Naive thymus-derived CD4-positive, alpha-beta T cell (primary cell): ENCODE measurements at places on chromosomes 6 and 20.
A peak's percentile ranks its signal among the peaks of the same experiment; 100 is the strongest.

GRCh38 chr6:166496460-166496859 lies 90.0 kb downstream of the RAMACL start:
- DNase-seq = no peak
- no peaks in the 10 kb centered on the region for H3K27me3 ChIP-seq
- no peaks in the 10 kb centered on the region for H3K4me1 ChIP-seq
- peaks cover 8% of the 10 kb centered on the region for H3K36me3 ChIP-seq
- H3K27ac ChIP-seq = no peak overlapping the region

GRCh38 chr20:64116016-64116415 lies 8.7 kb upstream of the NPBWR2 start:
- no peaks in the 10 kb centered on the region for H3K36me3 ChIP-seq
- no peak overlapping the region for H3K27ac ChIP-seq
- H3K4me3 ChIP-seq = no peak overlapping the region
- no peaks in the 10 kb centered on the region for H3K27me3 ChIP-seq
- peaks cover 9% of the 10 kb centered on the region for H3K4me1 ChIP-seq

- H3K4me1 ChIP-seq = peaks cover 48% of the 10 kb centered on the region
- peak overlapping the region; percentile 75 for H3K27ac ChIP-seq
- no peaks in the 10 kb centered on the region for H3K36me3 ChIP-seq
- DNase-seq = no peak
- H3K27me3 ChIP-seq = no peaks in the 10 kb centered on the region
- H3K4me3 ChIP-seq = no peak overlapping the region
Measured at GRCh38 chr6:34674268-34674639, 22.3 kb downstream of the ILRUN start.

GRCh38 chr20:36454698-36455427 lies 86.5 kb upstream of the MYL9 start:
- H3K4me1 ChIP-seq = no peaks in the 10 kb centered on the region
- H3K4me3 ChIP-seq = no peak overlapping the region
- H3K27ac ChIP-seq = no peak overlapping the region
- no peaks in the 10 kb centered on the region for H3K27me3 ChIP-seq
- no peaks in the 10 kb centered on the region for H3K36me3 ChIP-seq

- H3K27ac ChIP-seq = no peak overlapping the region
- no peaks in the 10 kb centered on the region for H3K27me3 ChIP-seq
- peaks cover 9% of the 10 kb centered on the region for H3K4me1 ChIP-seq
- DNase-seq = no peak
- H3K36me3 ChIP-seq = no peaks in the 10 kb centered on the region
Measured at GRCh38 chr6:85684133-85684808, 41.6 kb upstream of the SYNCRIP start.

DNA sequence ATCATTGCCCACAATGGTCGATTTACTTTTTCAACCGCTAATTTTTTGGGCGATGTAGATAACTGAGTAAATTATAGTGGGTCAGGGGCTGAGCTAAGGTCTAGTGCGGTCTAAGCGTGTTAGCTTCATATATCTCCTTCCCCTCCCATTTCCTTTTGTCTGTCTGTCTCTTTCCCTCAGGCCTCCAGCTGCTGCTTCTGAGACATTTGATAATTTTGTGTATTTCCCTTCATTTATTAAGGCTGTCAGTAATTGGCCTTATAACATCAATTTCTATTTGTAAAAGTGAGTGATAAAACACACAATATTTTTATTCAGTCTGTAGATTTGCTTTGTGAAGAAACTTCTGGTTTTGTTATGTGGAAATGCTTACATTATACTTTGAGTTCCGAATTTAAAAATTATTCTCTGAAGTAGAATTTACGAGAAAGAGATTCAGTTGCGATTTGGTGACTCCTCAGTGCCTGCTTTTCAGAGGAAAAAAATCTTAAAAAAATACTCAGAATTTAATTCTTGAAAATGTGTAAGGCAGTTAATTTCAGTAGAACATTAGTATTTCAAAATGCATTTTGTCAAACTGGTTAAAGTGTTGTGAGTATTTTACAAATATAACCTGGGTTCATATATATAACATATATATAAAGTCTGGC lies 1.4 kb downstream of the TMEM170B start:
- peak overlapping the region; percentile 58 for H3K4me3 ChIP-seq
- H3K27me3 ChIP-seq = no peaks in the 10 kb centered on the region
- peak overlapping the region; percentile 69 for H3K27ac ChIP-seq
- H3K36me3 ChIP-seq = no peaks in the 10 kb centered on the region
- H3K4me1 ChIP-seq = peaks cover 4% of the 10 kb centered on the region
